Activated naive CD4-positive, alpha-beta T cell treated with anti-CD3 and anti-CD28 coated beads, Interleukin-2, amount 50 U/mL, for 72 hours (primary cell): ENCODE measurements at places on chromosomes 7 and 10. TPM values are rescaled to one million over a fixed set of nuclear protein-coding genes. Genes with fewer than 3 reads are reported as not detected.

DNA sequence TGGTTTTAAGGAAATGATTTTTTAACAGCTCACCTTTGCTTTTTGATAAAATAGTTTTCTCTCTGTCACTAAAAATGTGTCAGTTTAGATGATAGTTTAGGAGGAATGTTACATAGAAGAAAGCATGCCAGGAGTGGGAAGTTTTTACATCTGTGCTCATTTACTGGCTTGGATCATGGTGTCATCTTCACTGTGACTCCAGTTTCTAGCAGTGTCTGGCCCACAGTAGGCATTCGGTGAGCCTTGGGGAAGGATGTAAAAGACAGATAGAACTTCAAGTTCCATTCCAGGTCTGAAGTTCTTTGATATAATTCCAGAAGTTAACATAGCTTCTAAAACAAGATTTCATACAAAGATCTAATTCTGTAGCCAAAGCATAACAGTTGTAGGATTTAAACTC lies 259.2 kb downstream of the BICC1 start:
- no peak for DNase-seq

- no peak for DNase-seq
These were observed 26.7 kb downstream of the GNA12 start for GRCh38 chr7:2817456-2817855.

- no peak for DNase-seq
These were observed 63.5 kb downstream of the COBL start for GRCh38 chr7:51253157-51253556.

ZNF735 gene
- not detected for total RNA-seq

SP4 gene
- 32.7 TPM for total RNA-seq
